ENCODE measurements at places on chromosomes 12 and 14. TPM values are rescaled to one million over a fixed set of nuclear protein-coding genes. Genes with fewer than 3 reads are reported as not detected.
A peak's percentile ranks its signal among the peaks of the same experiment; 100 is the strongest.

Gene FGF6
- not detected for polyA plus RNA-seq

Gene ZNF384
- polyA plus RNA-seq, result 82.7 TPM

Gene GLIPR1L1
- polyA plus RNA-seq, result 0.65 TPM

Gene SMOC1
- polyA plus RNA-seq, result 2.2 TPM

Gene PRH2
- 0.37 TPM for polyA plus RNA-seq

GRCh38 chr14:68327231-68327630 is 465.6 kb downstream of the ZFP36L1 start:
- no peak for DNase-seq

GRCh38 chr12:117845271-117845904 is 123.4 kb downstream of the KSR2 start:
- DNase-seq, result no peak

DNA sequence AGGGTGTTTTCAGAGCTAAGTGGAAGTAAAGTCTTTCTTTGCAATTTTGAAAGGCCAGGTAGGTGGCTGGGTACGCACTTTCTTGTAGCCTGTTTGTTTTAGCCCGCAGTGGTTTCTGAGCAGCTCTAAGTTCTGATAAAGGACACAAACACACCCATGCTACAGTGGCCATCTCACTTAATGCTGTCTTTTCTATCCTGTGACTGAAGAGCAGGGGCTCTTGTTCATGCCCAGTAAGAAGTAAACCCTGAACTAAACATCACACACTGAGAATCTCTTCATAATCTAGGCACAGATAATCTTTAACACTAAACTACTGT is 427.2 kb downstream of the RAD51B start:
- DNase-seq, result no peak

DNA sequence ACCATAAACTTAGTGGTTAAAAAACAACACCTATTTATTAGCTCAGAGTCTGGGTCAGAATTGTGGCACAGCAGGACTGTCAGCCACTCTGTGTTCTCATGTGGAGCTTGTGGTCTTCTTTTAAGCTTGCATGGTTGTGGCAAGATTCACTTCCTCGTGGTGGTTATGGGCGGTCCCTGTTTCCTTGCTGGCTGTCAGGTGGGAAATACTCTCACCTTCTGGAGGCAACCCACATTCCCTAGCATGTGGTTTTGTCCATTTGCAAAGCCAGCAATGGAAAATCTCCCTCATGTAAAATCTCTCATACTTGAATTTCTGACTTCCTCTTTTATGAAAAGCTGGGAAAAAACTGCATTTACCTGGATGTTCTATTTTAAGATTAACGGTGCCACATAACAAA is 229.8 kb downstream of the ALX1 start:
- no peak for DNase-seq

DNA sequence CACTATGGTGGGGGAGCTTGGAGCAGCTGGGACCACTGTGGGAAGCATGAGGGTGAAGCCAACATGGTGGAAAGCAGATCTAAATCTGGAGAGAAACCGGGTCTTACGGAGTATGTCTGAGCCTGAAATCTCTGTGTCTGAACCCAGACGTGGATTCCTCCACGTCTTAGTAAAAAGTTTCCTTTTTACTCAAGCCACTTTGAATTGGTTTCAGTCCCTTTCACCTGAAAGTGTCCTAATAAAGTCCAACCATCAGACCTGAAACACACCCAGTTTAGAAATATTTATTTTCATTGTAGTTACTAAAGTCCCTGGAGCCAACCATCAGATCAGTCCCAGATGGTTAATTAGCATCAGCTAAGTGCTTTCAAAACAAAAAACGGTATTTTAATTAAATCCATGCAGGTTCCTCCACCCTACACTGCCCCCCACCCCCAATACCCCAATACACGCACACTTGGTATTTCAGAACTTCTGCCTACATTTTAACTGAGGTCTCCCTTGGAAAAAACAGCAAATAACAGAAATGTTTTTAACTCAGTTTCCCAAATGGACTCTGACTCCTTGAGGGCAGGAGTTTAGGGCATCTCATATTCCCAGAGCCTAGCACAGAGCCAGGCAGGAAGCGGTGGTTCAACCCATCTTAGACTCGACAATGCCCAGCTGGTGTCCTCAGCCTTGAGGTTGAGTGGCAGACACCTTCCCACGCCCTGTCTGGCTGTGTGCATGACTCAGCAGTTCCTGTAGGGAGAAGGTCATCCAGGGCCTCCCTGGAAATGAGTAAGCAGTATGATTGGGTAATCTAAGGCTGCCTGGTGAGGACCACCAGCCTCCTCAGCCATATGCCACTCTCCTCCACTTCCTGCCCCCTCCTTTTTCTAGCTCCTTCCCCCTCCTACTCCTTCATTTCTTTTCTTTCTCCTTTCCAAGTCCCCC is 175.8 kb downstream of the TTC8 start:
- DNase-seq, result no peak

DNA sequence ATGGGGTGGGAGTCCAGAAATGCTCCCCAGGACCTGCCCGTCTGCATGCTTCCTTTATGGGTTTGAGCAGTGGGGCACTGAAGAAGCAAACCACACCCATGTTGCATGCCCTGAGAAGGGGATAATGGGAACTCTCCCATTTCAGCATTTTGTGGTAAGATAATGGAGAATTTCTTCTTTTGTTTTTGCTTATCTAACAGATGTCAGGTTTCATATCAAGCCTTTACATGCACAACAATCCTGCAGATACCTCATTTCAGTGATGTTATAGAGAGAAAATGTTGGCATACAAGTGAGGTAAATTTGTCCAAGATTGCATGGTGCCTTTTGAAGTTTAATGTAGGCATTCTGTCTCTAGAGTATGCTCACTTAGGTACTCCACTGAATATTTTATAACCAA is 177.0 kb downstream of the ALX1 start:
- no peak for DNase-seq

DNA sequence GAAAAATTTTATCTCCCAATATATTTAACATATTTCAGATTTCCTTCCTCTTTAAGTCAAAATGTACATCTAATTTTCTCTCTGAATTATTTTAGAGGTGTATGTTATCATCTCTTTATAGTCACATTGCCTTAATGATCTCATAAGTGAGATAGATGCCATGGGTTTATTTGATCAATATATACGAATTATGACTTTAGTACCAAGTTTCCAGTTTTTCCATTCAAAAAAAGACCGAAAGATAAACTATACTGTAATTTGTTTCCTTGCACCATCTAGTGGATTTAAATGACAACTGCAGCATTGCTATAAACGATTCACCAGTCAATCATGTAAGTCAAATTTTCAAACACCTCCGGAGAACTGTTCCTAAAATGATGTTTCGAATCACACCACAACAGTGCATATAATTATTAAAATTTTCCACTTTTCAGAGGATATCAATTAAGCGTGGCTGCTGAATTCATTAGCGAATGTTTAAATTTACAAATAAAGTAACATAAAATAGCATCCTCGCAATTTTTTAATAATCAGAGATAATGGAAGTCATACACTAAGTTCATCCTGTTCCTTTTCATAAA is 419 bp upstream of the ATXN7L3B start:
- DNase-seq, result peak; percentile 45

DNA sequence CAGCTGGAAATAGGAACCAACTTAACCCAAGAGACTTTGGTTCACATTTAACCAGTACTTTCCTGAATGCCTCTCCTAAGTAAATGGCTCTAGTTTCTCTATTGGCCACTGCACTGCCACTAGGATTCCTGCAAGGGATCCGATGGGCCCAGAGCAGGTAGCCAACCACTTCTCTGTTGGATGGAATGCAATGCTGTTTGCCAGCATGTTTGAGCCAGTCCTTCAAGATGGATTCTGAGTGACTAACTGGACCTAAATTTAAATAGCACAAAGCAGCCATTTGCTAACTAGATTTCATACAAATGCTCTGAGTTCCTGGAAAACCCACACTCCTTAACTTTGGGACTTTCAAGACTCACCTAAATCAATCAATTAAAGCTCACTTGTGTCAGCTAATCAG is 9.5 kb upstream of the CLEC2D start:
- DNase-seq, result no peak

DNA sequence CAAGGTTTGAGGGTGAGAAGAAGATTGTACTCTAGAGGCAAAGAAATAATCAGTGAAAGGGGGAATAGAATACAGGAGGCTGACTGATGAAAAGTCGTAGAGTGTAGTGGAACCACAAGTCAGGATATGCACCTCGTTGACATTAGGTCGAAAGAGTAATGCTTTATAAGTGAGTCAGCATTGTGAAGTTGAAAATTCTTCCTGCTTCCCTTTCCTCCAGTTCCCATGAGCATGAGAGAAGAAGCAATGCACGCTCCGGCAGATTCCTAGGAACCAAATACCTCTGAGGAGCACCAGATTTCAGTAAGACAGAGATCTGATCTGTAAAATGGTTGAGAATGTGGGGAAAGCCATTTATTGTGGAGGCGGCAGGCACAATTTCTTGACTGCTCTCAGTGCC is 16.5 kb downstream of the CCER1 start:
- DNase-seq, result no peak

DNA sequence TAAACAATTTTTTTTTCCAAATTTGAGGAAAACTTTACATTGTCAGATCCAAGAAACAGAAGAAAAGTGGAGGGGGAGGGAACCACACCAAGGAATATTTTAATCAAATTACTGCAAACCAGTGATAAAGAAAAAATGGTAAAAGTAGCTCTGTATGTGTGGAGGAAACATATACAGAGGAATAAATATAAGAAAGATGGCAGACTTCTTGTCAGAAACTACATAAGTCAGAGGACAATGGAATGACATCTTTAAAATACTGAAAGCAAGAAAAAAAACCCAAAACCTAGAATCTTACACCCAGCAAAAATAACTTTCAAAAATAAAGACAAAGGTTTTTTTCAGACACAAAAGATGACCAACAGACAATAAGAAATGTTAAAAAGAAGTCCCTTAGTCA is 10.2 kb upstream of the LLPH start:
- no peak for DNase-seq

- no peak for DNase-seq
Measured at GRCh38 chr12:169528-170370, 44.2 kb downstream of the SLC6A12 start.

DNA sequence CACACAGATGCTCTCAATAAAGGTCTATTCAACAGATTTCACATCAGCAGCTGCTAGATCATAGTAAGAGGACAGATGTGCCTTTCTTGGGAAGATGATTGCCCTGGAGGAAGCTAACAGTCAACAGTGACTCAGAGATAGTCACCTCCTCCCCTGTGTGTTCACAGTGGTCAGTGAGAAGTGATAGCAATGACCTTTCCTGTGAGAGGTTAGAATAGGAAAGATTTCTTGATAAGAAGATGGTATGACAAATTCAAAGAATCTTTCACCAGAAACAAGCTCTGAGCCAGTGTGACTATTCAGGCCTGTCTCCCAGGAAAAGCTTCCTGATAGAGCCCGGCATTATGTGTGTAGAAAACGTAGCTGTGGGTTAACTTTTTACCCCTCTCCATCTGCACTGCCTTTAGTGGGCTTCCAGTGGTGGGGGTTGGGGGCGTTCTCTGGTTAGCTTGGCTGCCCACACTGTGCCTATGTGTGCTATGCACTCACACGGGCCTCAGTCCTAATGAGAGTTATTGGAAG is 66.4 kb upstream of the ARHGAP5 start:
- no peak for DNase-seq

DNA sequence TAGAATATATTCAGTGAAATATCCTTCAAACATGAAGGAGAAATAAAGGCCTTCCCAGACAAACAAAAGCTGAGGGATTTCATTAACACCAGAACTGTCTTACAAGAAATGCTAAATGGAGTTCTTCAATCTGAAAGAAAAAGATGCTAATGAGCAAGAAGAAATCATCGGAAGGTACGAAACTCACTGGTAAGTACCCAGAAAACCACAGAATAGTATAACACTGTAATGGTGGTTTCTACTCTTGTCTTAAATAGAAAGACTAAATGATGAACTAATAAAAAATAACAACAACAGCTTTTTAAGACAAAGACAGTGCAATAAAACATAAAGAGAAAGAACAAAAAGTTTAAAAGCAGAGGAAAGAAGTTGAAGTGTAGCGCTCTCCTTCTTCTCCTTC is 18.7 kb upstream of the RNF212B start:
- DNase-seq, result no peak

DNA sequence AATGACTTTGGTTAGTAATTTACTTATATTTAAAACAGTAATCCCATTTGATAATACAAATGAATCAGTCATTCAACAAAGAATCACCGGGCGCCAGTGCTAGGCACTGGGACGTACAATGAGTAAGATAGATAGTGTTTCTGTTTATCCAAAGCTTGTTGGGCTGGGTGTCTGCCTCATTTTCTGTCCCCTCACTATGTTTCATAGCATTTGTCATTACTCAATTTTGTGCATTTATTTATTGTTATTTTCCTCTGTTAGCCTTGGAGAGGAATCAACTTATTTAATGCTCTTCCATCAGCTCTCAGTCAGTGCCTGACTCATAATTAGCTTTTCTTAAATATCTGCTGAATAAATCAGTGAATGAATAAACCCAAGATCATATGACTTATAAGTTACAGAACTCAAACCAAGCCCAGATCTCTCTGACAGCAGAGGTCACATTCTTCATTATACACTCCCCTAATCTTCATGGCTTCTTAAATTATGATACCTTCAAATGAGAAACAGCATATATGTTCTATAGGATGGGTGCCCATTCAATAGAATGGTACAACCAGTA is 86.2 kb downstream of the TSPAN8 start:
- no peak for DNase-seq

- no peak for DNase-seq
Measured at GRCh38 chr12:130846369-130846768, 7.3 kb upstream of the STX2 start.

DNA sequence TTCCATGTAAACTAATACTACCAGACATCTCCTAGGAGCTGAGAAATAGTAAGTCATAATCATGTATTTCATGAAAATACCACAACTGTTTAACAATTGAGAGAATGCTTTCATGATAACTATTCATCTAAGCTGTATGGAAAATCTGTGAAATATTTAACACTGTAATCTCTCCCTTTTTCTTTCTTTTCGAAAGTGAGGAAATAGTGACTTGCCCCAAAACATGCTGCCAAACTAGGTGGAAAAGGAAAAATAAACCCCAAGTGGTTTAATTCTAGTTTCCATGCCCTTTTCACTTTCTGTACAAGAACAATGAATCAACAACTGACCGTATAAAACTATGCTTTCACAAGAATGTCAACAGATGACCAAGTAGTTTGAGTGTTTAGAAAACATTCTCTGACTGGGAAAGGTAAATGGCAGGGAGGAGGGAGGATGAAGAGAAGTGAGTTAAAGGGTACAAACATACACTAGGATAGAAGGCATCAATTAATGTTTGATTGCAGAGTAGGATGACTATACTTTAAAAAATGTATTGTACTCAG is 147.5 kb upstream of the AVPR1A start:
- no peak for DNase-seq

- DNase-seq, result no peak
Measured at GRCh38 chr12:131443019-131444000, 267.6 kb upstream of the SFSWAP start.
